ENCODE measurements at places on chromosomes 1 and 21. TPM values are rescaled to one million over a fixed set of nuclear protein-coding genes. Genes with fewer than 3 reads are reported as not detected.

GRCh38 chr1:65146908-65147423 lies 1.0 kb upstream of the AK4 start:
- DNase-seq = no peak

- peak; percentile 56 for DNase-seq
Measured at GRCh38 chr1:201648907-201649721, 110.2 kb downstream of the NAV1 start.

DNA sequence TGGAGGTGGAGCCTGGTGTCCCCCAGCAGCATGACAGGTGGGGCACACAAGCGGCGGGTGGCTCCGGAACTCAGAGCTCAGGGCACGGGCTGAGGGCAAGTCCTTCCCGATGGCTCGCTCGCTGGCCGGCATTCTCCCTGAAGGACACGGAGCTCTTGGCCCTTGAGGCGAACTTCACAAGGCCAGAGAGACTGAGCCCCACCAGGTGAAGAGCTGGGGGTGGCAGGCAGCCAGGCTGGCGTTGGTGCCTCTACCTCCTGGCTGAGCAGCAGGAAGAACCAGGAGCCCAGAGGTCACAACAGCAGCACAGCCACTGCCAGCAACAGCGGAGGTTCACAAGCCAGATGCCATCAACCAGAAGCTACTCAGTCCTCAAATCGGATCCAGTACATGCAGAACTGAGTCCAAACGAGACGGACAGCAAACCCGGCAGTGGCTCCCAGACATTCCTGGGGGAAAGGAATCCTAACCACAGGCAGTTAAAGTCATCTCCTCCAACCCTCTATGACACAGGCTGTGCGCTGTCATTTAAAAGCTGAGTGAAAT lies 54.1 kb downstream of the NPHP4 start:
- no peak for DNase-seq

- no peak for DNase-seq
Measured at GRCh38 chr1:229058111-229058561, 212.8 kb upstream of the RAB4A start.

The IKBKE gene
- total RNA-seq = 10.3 TPM

DNA sequence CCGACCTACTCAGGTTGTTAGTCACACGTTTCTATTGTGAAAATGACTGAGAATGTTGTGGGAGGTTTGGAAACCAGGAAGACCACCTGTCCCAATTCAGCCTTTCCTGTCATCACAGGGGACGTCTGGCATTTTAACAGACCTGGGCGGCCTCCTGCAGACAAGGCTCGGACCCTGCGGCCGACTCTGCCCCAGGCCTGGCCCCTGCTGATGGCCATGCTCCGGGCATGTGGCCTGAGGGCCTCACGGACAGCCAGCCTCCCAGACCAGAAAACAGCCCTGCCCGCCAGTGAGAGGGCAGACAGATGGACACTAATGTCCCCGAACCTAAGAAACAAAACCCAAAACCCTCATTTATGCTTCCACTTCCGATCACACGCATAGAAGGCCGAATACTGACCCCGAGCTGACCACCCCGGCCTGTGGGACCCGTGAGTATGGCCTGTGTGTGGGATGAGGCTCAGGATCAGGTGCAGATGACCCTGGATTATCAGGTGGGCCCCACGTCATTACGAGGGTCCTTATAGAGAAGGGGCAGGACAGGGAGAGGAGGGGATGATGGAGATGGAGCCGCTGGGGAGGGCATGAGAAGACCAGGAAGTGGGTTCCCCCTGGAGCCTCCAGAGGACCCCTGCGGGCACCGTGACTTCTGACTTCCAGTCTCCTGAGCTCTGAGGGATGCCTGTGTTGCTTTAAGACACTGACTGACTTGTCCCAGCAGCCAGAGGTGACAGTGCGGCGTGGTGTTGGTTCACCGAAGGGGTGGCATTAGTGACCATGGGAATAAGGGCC lies 9.6 kb downstream of the COL18A1 start:
- DNase-seq = peak; percentile 37

The MATN1 gene
- total RNA-seq = 0.42 TPM

The ZMYND12 gene
- 1.1 TPM for total RNA-seq

- no peak for DNase-seq
Measured at GRCh38 chr1:20666804-20667203, 5.6 kb upstream of the DDOST start.

- DNase-seq = no peak
Measured at GRCh38 chr1:168498956-168499687, 44.7 kb downstream of the XCL2 start.

GRCh38 chr1:191371626-191372025 lies 786.6 kb upstream of the RGS18 start:
- no peak for DNase-seq

The BRINP2 gene
- total RNA-seq = not detected

DNA sequence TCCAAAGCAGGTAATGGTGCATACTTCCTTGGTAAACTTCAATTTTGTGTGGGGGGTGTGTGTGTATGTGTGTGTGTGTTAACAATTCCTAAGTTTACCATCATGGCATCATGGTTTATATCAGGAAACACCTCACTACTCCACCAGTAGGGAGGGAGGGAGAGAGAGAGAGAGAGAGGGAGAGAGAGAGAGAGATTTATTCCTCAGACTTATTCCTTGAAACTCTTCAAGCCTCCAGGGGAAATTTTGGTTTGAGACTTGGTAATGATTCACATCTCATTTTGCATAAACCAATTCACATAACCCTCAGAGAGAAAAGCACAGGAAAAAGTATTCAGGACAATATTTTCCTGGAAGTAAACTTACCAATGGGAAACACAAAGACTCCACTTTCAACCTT lies 115.0 kb downstream of the TTLL7 start:
- no peak for DNase-seq

DNA sequence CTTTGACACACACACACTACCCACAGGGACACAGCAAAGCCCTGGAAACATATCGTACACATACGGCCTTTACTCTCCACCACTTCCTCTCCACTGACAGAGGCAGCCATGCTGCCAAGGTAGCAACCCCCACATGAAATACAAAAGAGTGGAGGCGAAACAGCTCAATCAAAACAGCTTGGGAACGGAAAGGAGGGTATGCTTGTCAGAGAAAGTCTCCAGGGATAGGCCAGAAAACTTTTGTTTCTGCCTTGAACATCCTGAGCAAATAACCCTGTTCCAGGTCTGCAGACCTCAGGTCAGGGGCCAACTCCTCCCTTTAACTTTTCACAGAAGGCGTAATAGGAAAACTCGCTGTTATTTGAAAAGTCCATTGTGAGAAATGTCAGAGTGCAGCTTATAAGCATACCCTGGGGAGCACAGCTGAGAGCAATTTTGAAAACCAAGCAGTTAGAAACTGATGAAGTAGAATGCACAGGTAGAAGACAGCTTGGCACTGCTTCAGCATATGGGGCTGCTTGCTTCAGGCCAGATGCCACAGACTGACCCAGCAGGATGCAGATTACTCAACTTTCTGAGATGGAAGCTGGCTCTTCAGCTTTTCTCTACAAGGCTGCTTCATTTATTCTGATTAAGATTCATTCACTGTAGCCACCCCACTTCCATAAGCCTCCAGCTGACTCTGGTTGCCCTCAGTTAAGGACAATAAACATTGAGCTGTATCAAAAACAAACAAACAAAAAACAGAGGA lies 18.0 kb downstream of the KIAA0319L start:
- no peak for DNase-seq

The HSPB7 gene
- 802 TPM for total RNA-seq

The MYOG gene
- total RNA-seq = not detected

The GIPC2 gene
- total RNA-seq = 7.4 TPM

DNA sequence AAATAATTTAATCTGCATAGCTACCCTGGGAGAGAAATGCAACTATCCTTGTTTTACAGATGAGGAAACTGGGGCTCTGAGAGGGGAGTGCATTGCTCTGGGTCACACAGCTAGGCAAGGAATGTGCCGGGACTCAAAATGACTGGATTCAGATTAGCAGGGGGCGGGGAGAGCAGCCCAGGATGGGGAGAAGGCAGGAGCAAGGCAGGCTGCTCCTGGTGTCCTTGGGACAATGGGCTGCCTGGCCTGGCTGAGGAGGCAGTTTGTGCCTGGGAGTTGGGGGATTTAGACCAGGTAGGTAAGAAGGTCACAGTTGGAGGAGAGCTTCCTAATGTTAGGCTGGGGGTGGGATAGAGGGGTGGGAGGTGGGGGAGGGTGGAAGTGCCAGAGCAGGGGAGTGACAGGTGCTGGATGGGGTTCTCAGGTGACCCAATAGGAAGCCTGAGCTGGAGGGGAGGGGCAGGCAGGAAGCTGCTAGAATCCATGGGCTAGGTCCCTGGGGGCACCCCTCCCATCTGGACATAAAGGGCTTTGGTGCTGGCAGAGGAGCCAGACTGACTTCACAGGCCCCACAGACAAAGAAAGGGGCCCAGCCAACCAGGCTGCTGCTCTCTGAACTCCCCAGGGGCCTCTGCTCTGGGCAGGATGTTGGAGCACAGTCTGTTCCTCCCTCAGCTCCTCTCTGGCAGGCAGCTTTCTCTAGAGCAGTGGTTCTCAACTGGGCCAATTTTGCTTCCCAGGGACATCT lies 29.0 kb downstream of the TRIM62 start:
- DNase-seq = peak; percentile 79

DNA sequence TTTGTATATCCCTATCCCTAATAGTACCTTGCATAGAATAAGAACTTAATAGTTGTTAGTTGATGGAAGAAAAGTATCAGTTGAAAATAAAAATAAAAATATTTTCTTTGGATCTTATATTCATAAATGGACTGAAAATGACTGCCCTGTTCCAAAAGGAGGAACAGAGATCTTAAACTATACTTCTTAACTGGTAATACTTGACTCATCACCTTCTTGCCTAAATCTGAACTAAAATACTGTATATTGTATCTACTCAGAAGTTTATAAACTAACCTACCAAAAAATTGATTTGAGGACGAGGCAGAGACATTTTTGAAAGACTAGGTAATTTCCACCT lies 178.8 kb downstream of the SYT2 start:
- no peak for DNase-seq

DNA sequence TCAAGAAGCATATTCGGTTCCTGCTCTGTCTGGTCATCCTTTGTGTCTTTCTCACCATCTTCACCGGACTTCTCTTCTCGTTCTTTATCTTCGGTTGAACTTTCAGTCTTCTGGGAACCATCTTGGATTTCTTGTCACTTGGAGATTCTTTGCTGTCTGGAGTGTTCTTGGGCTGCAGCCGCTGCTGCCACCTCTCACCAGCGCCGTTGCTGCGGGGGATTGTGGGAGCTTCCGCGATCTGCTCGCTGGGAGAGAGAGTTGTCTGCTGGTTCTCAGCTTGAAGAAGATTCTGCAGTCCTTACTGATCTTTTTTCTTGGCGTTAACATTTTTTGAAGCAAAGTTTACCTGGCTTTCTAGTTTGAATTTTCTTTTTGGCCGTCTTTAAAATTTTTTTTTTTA lies 1165.2 kb upstream of the PRMT6 start:
- no peak for DNase-seq

DNA sequence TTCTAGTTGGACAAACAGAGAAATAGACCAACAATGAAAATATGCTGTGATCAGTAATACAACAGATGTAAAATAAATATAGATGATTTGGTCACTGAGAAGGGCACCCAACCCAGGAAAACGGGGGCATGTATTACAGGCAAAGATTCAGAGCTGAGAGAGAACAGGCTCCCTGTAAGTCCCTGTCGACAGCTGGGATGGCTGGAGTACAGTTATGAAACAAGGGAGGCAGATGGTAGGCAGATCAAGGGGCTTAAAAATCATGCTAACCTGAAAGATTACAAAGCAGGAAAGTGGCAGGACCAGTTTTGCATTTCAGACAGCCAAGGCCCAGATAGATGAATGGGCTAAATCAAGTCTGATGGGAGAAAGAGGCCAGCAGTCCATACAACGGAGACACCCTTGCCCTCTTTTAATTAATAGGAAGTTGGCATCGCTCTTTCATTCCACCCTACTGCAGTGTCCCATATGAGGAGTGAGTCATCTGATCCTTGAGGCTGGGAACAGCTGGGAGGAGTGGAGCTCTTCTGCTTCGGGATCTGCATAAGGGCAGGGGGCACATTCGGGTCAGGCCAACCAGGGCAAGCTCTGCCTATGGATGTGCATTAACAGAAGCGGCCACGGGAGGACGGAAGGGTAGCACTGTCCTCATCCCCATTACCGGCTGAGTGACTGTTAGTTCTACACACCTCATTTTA lies 171.1 kb downstream of the DAB1 start:
- DNase-seq = no peak

DNA sequence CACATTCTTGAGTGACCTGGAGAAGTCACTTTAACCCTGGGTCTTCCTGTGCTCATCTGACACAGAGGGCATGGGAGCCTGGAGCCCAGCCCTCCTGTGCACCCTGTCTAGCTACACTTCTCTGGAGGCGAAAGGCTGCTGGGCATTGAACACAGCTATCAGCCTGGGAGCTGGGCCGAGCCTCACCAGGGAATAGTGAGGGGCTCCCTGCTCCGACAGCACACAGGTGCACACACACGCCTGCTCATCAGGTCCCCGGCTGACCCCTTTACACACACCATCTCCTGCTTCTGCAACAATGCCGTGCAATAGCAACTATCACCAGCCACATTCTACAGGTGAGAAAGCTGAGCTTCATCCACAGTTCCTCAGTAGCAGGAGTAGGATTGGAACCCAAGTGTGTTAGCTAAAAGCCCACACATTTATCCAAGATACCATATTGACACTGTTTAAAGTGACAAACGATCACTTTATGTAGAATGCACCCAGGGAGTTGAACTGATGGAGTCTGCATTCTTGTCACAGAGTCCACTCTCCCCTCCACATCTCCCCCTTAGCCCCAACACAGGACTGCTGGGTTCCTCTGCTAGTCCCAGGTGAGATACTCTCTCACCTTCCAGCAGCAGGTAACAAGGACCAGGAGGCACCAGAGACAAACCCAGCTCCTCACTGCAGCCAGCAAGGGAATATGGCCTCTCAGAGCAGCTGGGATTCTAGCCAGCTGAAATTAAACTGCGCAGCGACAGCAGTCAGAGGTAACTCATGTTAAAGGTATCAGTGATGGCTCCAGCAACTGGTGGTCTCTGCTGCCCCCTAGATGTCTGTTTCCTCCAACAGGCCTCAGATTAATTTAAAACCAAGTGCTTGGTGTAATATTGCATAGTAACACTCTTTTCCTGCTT lies 18.3 kb upstream of the CAPN8 start:
- no peak for DNase-seq

- DNase-seq = no peak
Measured at GRCh38 chr1:20593756-20594155, 4.9 kb downstream of the CDA start.

DNA sequence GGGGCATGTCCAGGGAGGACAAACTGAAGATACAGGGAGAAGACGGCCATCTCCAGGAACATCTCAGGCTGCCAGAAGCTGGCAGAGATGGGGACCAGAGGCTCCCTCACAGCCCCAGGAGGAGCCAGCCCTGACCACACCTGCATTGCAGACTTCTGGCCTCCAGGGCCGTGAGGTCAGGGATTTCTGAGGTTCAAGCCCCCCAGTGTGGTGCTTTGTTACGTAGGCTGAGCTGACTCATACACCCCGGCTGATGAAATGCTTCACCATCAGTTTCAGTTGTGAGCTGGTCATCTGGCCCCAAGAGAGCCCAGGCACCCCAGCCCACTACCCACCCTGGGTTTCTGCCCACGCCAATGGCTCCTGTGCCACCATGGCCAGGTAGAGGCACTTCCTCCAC lies 106.4 kb downstream of the SIK1 start:
- DNase-seq = no peak

The CD164L2 gene
- not detected for total RNA-seq

- peak; percentile 83 for DNase-seq
Measured at GRCh38 chr1:7893529-7894180, 40.8 kb upstream of the UTS2 start.

- no peak for DNase-seq
Measured at GRCh38 chr1:30824736-30825429, 67.3 kb upstream of the LAPTM5 start.

- DNase-seq = no peak
Measured at GRCh38 chr21:27078915-27079314, 112.0 kb upstream of the ADAMTS5 start.

The SLC16A1 gene
- total RNA-seq = 32.4 TPM

The PBX1 gene
- 125 TPM for total RNA-seq

The CHAF1B gene
- total RNA-seq = 1.8 TPM

The FMO4 gene
- 12.3 TPM for total RNA-seq
